Colonic mucosa (tissue), 4 donors: ENCODE measurements at places on chromosomes 12 and 14.

GRCh38 chr12:73531752-73532151, 1005.9 kb upstream of the ATXN7L3B start:
- no peak overlapping the region for H3K27ac ChIP-seq
- no peak overlapping the region for H3K4me3 ChIP-seq
- no peaks in the 10 kb centered on the region for H3K36me3 ChIP-seq
- no peaks in the 10 kb centered on the region for H3K27me3 ChIP-seq
- H3K4me1 ChIP-seq, result no peaks in the 10 kb centered on the region

GRCh38 chr12:40223646-40224045, 1.2 kb upstream of the LRRK2 start:
- no peaks in the 10 kb centered on the region for H3K27me3 ChIP-seq
- no peak overlapping the region for H3K27ac ChIP-seq
- H3K36me3 ChIP-seq, result no peaks in the 10 kb centered on the region
- H3K4me1 ChIP-seq, result no peaks in the 10 kb centered on the region

DNA sequence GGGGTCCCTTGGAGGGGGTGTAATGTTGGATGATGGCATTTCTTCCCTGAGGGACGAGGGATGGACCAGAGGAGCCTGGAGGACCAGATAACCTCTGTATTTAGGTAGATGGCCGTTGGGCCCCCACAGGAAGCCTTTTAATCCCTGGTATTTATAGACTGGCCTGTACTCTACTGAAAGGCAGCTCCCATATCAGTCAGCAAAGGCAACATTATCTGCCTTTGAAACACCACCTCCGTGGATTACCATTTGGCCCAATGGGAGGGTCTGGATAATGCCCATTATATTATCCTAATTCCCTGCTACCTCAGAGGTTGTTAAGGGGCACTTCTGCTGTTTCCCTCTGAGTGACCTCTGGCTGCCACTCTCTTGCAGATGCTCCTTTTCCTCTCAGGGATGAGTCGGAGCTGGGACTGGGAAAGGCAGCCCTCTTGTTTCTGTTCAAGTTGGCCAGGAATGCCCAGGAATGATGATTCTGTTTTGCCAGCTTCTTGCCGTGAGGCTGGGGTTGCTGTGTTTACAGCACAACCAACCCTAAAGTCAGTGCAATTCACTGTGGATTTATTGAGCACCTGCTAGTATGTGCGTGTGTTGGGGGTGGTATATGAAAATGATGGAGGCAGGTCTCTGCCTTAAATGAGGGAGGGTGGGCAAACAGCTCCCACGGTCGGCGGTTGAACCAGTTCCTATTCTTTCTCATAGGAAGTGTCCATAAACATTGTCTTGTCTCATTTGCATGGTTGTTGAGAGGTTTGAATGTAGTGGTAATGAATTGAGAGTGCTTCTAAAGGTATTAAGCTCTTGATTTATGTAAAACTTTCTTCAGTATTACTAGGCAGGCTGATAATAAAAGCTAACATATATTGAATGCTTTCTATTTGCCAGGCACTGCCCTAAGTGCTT, 18.1 kb downstream of the SUSD6 start:
- no peaks in the 10 kb centered on the region for H3K36me3 ChIP-seq
- H3K27me3 ChIP-seq, result no peaks in the 10 kb centered on the region
- DNase-seq, result no peak

- H3K27ac ChIP-seq, result no peak overlapping the region
- H3K27me3 ChIP-seq, result no peaks in the 10 kb centered on the region
- H3K4me1 ChIP-seq, result no peaks in the 10 kb centered on the region
- H3K36me3 ChIP-seq, result no peaks in the 10 kb centered on the region
- no peak for DNase-seq
- no peak overlapping the region for H3K4me3 ChIP-seq
These were observed 203.7 kb downstream of the PTPRO start for GRCh38 chr12:15526033-15526432.

- no peaks in the 10 kb centered on the region for H3K27me3 ChIP-seq
- H3K27ac ChIP-seq, result peak overlapping the region; percentile 46
- no peaks in the 10 kb centered on the region for H3K36me3 ChIP-seq
- H3K4me1 ChIP-seq, result peaks cover 4% of the 10 kb centered on the region
- DNase-seq, result no peak
- no peak overlapping the region for H3K4me3 ChIP-seq
These were observed 11.9 kb downstream of the DRAM1 start for GRCh38 chr12:101889211-101889752.

DNA sequence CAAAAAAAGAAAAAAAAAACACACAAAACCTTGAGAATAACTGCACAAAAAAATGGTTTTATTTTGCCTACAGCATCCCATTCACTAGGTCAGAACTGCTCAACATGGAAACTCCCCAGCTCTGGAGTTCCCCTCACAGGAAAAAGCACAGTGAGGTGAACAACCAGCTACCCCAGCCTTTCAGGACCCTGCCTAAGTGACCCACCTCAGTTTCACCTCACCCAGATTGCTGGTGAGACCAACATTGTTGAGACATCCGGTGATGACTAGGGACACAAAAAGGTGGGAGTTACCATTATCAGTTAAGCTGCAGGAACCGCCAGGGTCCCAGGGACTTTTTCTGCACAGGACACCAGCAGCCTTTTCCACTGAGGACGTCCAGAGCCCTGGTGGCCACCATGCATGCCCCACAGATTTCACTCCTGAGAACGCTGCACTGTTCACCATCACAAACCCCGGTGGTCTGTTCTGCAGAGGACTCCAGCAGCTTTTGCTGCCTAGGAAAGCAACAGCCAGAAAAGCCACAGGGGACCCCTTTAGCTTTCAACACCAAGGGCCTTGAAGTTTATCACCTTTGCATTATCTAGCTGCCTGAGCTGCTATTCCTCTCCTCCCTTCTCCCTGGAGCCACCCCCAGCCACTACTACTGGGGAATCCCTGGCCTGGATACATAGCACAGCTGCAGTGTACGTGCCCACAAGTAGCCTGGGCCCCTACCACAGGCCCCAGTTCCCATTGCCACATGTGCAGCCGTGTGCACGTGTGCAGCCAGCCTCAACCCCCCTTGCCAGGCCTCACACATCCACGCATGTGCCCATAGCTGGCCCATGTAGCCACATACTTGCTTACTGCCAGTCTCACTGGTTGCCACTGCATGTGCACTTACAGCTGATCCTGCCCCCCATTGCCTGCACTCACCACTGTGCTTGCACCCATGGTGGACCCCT, 62.5 kb upstream of the FAR2 start:
- no peaks in the 10 kb centered on the region for H3K4me1 ChIP-seq
- no peaks in the 10 kb centered on the region for H3K27me3 ChIP-seq
- no peaks in the 10 kb centered on the region for H3K36me3 ChIP-seq
- no peak for DNase-seq

DNA sequence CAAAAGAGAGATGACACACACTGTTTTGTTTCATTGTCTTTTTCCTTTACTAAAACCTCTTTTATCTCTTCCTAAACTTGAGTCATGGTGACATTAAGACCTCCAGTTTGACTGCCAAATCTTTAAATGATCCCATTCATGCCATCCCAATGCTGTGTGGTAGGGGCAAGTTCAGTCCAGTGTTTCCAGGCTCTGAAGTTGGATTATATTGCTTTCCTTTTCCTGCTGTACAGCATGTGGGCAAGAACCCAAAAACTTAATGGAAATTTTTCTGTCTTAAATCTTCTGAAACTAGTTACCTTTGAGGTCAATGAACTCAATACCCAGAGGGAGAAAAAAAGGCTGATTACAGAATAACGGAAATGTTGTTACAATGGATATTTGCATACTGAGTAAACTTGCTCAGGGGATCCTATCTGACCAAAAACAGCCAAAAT, 187.1 kb upstream of the FAR2 start:
- H3K4me1 ChIP-seq, result no peaks in the 10 kb centered on the region
- no peaks in the 10 kb centered on the region for H3K36me3 ChIP-seq
- H3K27ac ChIP-seq, result no peak overlapping the region
- no peak overlapping the region for H3K4me3 ChIP-seq

GRCh38 chr14:29918981-29919380, 8.7 kb downstream of the PRKD1 start:
- no peaks in the 10 kb centered on the region for H3K4me1 ChIP-seq
- no peak overlapping the region for H3K27ac ChIP-seq
- no peaks in the 10 kb centered on the region for H3K27me3 ChIP-seq
- no peak for DNase-seq
- H3K4me3 ChIP-seq, result no peak overlapping the region

GRCh38 chr14:70789961-70790360, 19.4 kb downstream of the MAP3K9 start:
- no peak for DNase-seq
- no peaks in the 10 kb centered on the region for H3K27me3 ChIP-seq
- no peaks in the 10 kb centered on the region for H3K36me3 ChIP-seq
- H3K4me1 ChIP-seq, result no peaks in the 10 kb centered on the region
- H3K4me3 ChIP-seq, result no peak overlapping the region
- no peak overlapping the region for H3K27ac ChIP-seq

DNA sequence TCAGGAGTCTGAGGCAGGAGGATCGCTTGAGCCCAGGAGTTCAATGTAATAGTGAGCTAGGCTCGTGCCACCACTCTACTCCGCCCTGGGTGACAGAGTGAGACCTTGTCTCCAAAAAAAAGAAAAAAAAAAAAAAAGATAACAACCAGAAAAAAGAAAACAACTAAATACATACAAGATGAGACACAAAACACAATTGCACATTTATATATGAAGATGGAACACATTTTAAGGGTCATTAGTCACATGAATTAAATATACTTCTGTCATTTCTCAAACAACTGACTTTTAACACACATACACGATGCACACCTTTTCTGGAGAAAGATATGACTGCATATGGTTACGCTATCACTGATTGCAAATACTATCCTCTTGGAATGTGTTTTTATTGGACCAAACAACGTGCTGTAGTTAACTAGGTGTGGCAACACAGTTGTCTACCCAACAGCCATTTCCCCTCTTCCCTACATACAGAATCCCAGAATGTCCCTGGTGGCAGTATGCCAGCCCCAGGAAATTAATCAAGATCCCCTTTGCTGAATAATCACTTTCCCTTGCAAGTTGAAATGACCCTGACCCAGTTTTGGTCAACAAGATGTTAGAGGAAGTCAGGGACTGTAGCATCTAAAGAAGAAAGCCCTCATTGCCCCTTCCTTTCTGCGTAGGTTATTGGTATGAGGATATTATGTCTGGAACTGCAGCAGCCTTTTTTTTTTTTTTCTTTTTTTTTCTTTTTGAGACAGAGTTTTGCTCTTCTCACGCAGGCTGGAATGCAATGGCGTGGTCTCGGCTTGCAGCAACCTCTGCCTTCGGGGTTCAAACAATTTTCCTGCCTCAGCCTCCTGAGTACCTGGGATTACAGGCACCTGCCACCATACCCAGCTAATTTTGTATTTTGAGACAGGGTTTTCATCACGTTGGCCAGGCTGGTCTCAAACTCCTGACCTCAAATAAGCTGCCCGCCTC, 5.6 kb upstream of the MYL6B start:
- no peak overlapping the region for H3K4me3 ChIP-seq
- H3K27ac ChIP-seq, result peak overlapping the region; percentile 28
- no peaks in the 10 kb centered on the region for H3K27me3 ChIP-seq
- DNase-seq, result peak; percentile 66
- H3K36me3 ChIP-seq, result peaks cover 8% of the 10 kb centered on the region

GRCh38 chr12:124453419-124454351, 113.7 kb downstream of the NCOR2 start:
- H3K4me3 ChIP-seq, result no peak overlapping the region
- peak; percentile 72 for DNase-seq
- H3K36me3 ChIP-seq, result no peaks in the 10 kb centered on the region
- H3K4me1 ChIP-seq, result peaks cover 28% of the 10 kb centered on the region

GRCh38 chr12:84073401-84073800, 839.2 kb downstream of the SLC6A15 start:
- DNase-seq, result no peak
- no peak overlapping the region for H3K4me3 ChIP-seq
- no peaks in the 10 kb centered on the region for H3K27me3 ChIP-seq
- no peak overlapping the region for H3K27ac ChIP-seq
- H3K36me3 ChIP-seq, result no peaks in the 10 kb centered on the region
- no peaks in the 10 kb centered on the region for H3K4me1 ChIP-seq

- H3K4me1 ChIP-seq, result no peaks in the 10 kb centered on the region
- H3K4me3 ChIP-seq, result no peak overlapping the region
- H3K27ac ChIP-seq, result no peak overlapping the region
- H3K36me3 ChIP-seq, result no peaks in the 10 kb centered on the region
- no peak for DNase-seq
These were observed 24.8 kb upstream of the PKP2 start for GRCh38 chr12:32921397-32921796.

- H3K27me3 ChIP-seq, result no peaks in the 10 kb centered on the region
- H3K27ac ChIP-seq, result no peak overlapping the region
- no peaks in the 10 kb centered on the region for H3K36me3 ChIP-seq
- no peaks in the 10 kb centered on the region for H3K4me1 ChIP-seq
- DNase-seq, result no peak
These were observed 88.6 kb downstream of the RAD51B start for GRCh38 chr14:67908052-67908754.

DNA sequence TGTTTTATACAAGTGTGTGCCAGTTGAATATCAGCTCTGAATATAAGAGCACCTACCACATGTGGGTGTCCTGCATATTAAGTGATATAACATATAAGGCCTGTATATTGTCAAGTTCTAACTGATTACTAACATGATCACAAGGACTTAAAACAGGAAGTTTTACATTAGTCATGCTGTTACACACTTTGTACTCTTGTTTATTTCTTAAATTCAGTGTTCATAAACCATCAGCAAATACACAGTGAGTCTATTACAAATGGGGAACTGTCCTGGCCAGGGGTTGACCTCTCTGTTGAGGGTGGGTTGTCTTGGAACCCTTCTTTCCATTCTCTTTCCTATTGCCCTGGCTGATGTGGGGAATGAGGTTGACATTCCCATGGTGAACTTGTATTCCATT, 19.1 kb downstream of the HELB start:
- no peaks in the 10 kb centered on the region for H3K4me1 ChIP-seq
- no peak for DNase-seq
- no peak overlapping the region for H3K27ac ChIP-seq
- H3K4me3 ChIP-seq, result no peak overlapping the region
- H3K27me3 ChIP-seq, result no peaks in the 10 kb centered on the region

DNA sequence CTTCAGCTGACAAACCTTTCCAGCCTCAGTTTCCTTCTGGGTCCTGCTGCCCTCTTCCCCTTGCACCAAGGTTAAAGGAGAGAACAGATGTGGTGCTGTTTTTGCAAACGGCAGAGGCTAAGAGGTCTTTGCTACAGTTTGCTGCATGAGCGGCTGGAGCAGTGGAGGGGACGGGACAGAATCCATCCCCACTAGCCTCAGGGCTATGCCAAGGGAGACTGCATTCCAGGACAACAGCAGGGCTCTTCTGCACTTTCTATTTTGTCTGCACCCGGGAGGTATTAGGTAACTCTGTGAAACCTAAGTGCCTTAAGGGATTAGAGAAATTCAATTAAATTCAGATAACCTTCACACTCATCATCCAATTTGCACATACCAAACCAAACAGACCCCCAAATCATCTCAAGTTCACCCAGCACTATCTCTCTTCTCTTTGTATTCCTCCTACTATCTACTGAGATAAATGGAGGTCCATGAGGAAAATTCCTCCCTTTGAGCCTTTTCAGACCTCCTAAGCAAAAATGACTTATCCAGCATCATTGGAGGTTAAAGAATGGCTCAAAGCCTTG, 103.8 kb upstream of the VRK1 start:
- H3K4me3 ChIP-seq, result no peak overlapping the region
- no peaks in the 10 kb centered on the region for H3K27me3 ChIP-seq
- H3K27ac ChIP-seq, result no peak overlapping the region
- no peak for DNase-seq
